Activated T-cell treated with anti-CD3 and anti-CD28 coated beads, Interleukin-2, amount 50 U/mL, for 24 hours (primary cell): ENCODE measurements at places on chromosomes 5 and 9.

- no peak for DNase-seq
Measured at GRCh38 chr5:54703133-54703532, 185.6 kb downstream of the SNX18 start.

GRCh38 chr9:4596165-4596922, 65.8 kb upstream of the PLPP6 start:
- peak; percentile 44 for DNase-seq

DNA sequence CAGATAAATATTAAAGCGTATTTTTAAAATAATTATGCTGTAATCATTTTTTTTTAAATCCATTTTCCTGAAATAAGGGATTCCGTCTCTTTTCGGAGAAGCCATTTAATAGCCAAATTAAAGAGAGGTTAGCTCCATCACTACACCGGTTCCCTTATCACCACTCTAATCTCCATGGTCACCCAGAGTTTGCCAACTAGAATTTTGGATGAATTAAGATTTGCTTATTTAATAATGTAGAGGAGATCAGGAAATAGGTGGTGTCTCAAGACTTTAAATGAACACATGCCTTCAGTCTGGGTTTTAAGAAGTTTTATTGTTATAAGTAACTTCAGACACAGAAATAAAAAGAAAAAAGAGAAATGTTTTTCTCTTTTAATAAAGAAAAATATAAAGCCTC, 151.7 kb downstream of the TTC39B start:
- DNase-seq, result no peak

DNA sequence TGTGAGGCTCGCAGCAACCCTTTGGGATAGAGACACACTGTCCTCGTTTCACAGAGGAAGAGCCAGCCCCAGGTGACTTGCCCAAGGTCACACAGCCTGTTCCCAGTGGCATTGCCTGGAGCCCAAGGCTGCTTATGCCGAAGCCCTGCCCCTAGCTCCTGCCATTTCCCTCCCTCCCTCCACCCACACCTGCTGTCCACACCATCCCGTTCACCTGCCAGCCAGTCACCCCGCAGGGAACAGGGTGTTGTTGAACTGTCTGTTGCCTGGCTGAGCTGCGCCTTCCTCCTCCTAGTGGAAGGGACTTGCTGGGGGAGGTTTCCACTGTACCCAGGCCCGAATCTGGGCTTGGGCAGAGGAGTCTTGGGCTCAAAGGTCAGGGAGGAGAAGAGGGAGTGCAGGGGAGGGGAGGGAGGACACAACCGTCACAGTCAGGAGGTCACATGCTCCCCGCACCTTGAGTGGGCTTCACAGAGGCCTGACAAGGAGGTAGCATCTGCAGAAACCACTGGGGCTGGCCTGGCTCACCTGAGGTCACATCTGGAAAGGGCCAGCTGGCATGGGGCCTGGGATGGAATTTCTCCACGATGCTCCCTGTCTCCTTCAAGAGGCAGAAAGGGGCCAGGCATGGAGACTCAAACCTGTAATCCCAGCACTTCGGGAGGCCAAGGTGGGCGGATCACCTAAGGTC, 6.3 kb downstream of the TTC16 start:
- no peak for DNase-seq

- no peak for DNase-seq
Measured at GRCh38 chr5:58675341-58675740, 92.5 kb downstream of the RAB3C start.

- no peak for DNase-seq
Measured at GRCh38 chr9:123174887-123175518, 93.4 kb downstream of the STRBP start.

DNA sequence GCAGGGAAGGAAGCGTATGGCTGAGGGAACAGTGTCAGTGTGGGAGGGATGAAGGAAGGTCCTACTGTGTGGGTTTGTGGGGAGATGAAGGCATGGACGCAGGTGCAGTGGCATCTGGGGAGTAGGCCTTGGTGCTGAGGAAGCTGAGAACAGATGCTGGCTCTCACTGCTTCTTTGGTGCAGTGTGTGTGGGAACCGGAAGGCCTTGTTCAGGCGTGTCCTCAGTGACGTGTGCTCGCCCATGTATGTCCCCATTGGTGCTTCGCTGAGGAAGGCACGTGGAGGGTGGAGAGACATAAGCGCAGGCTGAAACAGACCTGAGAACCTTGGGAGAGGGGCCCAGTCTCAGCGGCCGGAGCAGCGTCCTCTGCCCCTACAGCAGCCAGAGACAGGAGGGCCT, 18.7 kb downstream of the ADAMTS13 start:
- no peak for DNase-seq

DNA sequence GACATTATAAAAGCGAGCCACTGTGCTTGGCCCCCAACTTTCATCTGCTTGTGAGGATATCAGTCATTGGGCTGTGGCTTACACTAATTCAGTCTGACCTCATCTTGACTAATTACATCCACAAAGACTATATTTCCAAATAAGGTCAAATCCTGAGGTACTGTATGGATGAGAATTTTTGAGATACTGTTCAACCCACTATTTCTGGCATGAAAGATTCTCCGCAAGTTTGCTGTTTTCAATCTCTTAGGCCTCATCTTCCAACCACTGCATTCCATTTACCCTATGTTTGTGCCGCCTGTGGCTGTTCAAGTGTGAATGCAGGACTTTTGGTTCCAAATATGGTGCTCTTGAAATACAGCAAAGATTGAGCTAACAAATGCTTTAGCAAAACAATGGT, 400.9 kb upstream of the SGCD start:
- DNase-seq, result no peak

DNA sequence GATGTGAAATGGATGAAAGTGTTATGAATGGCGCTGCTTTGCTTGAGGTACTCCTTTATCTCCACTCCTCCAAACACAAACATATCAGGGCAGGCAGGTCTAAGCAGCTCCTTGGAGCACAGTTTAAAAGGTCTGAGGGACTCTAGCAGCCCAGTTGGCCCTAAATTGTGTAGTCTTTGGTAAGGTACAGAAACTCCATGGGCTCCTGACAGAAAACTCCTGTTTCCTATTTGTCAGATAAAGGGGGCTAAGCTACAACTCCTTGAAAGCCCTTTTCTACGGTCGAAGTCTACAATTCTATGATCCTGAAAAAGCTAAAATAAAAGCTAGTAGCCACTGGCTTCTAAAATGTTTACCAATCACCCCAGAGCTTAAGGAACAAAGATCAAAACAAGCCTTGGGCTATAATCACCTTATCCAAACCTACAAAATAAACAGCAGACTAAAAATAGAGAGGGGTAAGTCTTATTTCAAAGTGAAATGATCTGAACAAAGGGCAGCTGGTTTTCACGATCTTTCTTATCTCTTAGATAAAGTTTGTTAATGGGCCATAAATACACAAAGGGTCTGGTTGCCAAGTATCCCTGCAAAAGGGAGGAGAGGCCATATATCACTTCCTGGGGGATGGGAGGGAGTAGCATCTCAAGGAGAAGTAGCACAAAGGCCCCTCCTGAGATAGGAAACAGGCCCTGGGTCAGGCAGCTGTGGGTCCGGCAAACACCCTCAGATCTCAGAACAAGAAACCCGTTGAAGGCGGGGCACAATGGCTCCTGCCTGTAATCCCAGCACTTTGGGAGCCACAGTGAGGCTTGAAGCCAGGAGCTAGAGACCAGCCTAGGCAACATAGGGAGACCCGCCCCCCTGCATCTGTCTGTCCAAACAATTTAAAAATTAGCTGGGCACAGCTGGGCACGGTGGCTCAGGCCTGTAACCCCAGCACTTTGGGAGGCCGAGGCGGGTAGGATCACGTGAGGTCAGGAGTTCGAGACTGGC, 28.3 kb upstream of the DENND4C start:
- DNase-seq, result no peak

DNA sequence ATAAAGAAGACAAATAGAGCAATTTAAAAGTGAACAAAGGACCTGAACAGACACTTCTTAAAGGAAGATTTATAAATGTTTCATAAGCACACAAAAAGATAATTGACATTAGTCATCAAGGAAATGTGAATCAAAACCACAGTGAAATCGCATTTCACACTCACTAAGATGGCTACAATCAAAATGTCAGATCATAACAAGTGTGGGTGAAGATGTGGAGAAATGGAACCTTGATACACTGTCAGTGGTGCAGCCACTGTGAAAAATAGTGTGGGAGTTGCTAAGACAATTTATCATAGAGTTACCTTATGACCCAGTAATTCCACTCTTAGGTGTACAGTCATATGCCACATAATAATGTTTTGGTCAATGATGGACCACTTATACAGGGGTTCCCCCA, 54.5 kb upstream of the HTR4 start:
- DNase-seq, result no peak

GRCh38 chr5:164687391-164687790, 1182.0 kb downstream of the MAT2B start:
- DNase-seq, result no peak

- DNase-seq, result no peak
Measured at GRCh38 chr5:172931001-172931536, 28.2 kb upstream of the RPL26L1 start.

DNA sequence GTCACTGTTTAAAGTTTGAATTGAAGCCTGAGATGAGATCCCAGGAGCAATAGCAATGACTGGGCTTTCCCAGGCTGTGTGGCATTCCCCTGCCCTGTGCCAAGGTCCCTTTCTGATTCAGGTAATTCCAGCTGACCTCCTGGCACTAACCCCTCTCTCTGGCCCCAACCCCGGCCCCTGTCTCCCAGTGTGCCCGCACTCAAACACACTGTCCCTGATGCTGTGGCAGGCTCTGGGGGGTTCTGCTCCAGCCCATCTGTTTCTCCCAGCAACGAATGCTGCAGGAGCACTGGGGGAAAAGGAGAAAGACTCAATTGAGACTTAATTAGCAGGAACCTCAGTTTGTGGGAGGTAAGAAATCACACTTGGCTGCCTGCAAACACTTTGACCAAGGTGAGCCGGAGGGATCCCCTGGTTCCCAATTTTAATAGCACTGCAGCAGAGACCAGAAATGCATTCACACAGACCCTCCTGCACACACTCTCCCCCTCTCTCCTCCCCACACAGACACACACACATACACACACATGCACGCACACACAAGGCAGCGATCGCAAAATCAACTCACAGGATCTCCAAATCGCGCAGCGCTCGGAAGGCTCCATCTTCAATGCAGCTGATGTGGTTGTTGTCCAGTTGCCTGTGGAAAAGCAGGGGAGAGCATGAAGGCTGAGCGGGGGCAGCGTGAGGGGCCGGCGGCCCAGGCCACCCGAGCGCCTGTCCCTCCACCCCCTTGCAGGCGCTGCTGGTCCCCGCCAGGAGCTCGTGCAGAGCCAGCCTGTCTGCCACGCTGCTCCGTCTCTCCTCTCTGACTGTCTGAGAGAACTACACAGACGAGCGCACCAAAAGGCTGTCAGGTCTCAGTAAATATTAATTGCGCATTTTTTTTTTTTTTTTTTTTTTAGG, 265.1 kb upstream of the PANK3 start:
- no peak for DNase-seq

- DNase-seq, result no peak
Measured at GRCh38 chr9:19938990-19939733, 150.3 kb upstream of the SLC24A2 start.

GRCh38 chr9:93588641-93589609, 12.5 kb downstream of the PHF2 start:
- DNase-seq, result no peak

- peak; percentile 66 for DNase-seq
Measured at GRCh38 chr9:34985311-34985899, 4.1 kb upstream of the DNAJB5 start.

DNA sequence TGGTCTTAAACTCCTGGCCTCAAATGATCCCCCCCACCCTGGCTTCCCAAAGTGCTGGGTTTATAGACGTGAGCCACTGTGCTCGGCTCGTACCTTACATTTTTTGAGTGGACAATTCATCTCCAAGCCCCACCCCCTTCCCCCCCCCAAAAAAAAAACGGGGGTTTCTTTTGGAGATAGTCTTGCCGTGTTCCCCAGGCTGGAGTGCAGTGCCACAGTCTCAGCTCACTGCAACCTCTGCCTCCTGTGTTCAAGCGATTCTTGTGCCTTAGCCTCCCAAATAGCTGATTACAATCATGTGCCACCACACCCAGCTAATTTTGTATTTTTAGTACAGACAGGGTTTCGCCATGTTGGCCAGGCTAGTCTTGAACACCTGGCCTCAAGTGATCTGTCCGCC, 31.3 kb downstream of the ANKHD1 start:
- DNase-seq, result no peak

GRCh38 chr5:65141493-65141892, 340.2 kb downstream of the ADAMTS6 start:
- no peak for DNase-seq

DNA sequence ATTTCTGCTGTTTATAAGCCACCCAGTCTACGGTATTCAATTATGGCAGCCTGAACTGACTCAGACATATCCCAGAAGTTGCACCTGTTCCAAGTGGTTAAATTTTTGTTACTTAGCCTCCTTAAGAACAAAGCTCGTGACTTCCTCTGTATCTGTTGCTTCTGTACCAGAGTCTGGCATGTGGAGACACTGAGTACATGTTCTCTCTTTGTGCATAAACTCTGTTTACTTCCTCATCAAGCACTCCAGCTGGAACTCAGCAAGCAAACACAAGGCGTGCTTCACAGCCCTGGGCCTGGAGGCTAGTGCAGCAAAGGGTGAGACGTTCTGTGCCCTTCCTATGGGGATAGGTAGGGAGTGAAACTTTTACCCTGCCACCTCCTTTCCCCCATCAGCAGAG, 19.0 kb downstream of the C9orf152 start:
- no peak for DNase-seq

DNA sequence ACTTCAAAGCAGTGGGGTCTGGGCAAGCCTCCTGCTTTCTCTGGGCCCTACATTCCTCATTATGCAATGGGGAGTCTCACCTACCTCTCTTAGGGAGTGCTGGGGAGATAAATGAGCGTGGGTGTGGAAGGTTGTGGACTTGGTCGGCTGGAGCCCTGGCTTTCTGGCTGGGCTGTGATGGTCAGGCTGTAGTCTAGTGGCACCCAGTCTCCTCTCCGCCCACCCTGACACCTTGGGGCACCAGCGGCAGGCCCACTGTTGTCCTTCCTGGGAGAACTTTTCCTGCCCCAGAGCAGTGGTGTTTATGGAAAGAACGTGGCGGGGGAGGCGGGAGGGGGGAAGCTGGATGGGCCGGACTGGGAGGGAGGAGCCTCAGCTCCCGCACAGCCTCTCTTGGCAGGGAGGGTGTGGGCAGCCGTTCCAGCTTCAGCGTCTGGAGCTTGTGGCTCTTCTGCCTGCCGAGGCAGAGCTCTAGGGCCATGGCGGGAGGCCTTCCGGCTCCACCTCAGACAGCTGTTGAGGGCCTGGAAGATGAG, 4.1 kb downstream of the PTGS1 start:
- no peak for DNase-seq

DNA sequence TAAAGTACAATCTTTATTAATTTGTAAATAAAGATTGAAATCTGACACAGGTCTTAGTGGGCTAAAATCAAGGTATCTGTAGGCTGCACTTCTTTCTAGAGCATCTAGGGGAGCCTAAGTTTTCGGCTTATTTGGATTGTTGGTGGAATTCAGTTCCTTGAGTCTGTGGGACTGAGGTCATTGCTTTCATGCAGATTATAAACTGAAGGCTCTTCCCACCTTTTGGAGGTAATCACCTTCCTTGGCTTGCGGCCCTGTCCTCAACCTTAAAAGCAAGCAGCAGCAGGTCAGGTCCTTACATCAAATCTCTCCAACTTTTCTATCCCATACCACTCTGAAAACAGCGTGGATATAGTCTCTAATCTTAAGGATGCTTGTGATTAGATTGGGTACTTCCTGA, 25.9 kb downstream of the MAT2B start:
- no peak for DNase-seq

- no peak for DNase-seq
Measured at GRCh38 chr9:75552941-75553340, 337.5 kb upstream of the PCSK5 start.
